ENCODE measurements at places on chromosomes 6 and 20.

- no peak for DNase-seq
Observed at GRCh38 chr6:86030875-86031274, 388.2 kb upstream of the SYNCRIP start.

DNA sequence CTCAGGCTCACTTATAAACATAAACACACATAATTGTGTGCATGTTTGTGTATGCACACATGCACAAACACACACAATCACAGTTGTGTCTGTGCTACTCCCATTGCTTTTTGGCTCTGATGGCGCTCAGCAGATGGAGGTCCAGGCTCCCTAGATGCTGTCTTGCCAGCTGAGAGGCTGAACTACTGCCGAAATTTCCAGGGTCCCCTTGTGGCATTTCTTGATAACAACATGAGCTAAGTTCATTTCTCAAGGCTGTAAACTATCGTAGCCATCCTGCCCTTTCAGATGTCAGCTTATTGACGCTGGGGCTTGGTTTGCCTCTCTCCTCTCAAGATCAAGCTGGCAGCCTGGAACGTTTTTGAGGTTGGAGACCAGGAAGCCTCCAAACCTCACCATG lies 313.9 kb upstream of the RNF24 start:
- no peak for DNase-seq

DNA sequence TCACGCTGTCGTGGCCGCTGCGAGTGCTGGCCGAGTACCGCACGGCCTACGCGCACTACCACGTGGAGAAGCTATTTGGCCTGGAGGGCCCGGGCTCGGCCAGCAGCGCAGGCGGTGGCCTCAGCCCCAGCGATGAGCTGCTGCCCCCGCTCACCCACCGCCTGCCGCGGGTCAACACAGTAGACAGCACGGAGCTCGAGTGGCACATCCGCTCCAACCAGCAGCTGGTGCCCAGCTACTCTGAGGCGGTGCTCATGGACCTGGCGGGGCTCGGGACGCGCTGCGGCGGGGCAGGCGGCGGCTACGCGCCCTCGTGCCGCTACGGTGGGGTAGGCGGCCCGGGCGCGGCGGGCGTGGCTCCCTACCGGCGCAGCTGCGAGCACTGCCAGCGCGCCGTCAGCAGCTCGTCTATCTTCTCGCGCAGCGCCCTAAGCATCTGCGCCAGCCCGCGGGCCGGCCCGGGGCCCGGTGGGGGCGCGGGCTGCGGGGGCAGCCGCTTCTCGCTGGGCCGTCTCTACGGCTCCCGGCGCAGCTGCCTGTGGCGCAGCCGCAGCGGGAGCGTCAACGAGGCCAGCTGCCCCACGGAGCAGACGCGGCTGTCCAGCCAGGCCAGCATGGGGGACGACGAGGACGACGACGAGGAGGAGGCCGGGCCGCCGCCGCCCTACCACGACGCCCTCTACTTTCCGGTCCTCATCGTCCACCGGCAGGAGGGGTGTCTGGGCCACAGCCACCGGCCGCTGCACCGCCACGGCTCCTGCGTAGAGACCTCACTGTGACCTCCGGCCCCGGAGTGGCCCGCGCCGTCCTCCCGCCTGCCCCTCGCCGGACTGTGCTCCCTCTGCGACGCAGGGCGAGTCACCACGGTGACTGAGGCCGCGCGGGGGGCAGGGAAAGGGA lies 5.7 kb downstream of the TMEM151B start:
- DNase-seq = no peak

- no peak for DNase-seq
Observed at GRCh38 chr6:44737341-44737740, 349.8 kb downstream of the CDC5L start.

DNA sequence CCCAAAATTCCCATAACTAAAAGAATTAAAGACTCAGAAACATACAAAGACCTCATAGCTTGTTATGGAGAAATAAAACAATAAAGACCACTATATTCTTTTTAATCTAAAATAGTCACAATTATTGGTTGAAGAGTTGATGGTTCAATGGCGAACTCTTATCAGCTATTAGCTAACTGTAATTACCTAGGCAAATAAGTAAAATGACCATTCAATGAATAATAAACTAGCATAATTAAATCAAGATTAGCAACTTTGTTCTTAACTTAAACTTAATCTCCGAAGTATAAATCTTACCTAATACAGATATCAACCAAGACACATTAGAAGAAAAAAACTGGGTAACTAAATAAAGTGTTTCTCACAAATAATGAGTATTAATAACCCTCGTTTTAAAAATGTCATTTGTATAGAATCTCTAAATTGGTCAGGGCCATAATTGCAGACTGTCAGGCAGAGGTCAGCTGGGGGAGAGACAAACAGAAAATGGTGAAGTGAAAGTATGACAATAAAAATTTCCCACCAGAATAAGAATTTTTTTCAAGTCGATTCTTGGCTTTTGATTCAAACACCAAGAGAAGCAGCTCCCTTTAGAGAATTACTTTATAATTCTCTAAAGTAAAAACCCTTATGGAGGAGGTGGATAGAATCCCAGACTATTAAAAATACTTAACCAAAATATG lies 1.7 kb downstream of the FKBP5 start:
- no peak for DNase-seq

DNA sequence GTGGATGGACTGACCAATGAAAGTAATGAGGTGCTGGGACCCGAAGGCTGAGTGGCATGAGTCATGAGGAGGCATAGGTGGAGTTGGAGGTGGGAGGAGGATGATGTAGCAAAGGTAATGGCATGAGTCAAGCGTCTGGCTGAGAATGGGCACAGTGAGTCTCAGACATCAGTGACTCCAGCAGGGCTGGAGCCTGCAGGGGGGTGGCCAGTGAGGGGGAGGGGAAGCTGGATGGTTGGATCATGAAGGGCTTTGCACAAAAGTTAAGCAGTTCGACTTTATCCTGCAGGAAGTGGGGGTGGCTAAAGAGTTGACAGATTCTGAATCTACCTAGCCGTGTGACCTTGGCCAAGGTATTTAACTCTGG lies 99.0 kb upstream of the IYD start:
- DNase-seq = peak; percentile 96

DNA sequence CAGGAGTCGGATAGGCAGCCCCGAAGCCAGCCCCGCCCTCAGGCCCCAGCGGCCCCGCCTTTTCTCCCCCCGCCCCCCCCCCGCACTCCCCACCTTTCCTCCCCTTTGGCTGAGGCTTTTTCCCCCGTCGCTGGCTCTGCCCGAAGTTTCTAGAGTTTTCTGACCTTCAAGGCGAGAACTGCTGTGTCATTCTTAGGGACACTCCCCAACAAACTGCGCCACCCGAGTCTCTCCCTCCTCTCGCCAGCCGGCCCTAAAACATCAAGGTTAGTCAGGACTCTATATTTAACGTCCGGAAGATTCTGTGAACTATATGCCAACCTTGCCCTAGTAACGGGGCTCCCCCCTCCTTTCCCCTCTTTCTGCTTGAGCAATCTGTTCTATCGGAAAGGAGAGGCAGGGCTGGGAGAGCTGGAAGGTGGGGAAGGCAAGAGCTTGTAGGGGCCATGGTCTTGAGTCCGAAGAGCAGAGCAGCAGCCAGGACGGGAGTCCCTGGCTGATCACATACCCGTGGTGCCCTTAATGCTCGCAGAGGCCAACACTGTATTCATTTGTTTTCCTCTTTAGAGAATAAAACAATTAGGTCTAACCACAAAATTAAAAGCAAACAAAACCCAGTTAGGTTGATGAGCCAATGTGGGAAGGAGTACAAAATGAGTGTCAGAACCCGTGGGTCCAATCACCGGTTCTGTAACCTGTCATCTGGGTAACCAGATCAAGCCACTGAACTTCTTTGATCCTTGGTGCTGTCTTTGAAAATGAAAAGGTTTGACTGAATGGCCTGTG lies 5.3 kb upstream of the HSPA1B start:
- DNase-seq = peak; percentile 92

GRCh38 chr6:8321671-8322404 lies 113.5 kb downstream of the SLC35B3 start:
- DNase-seq = no peak

- peak; percentile 42 for DNase-seq
Observed at GRCh38 chr6:143694560-143694959, 16.8 kb downstream of the PHACTR2 start.
